Dermis blood vessel endothelial cell (primary cell): ENCODE measurements at places on chromosomes 11 and 22.

DNA sequence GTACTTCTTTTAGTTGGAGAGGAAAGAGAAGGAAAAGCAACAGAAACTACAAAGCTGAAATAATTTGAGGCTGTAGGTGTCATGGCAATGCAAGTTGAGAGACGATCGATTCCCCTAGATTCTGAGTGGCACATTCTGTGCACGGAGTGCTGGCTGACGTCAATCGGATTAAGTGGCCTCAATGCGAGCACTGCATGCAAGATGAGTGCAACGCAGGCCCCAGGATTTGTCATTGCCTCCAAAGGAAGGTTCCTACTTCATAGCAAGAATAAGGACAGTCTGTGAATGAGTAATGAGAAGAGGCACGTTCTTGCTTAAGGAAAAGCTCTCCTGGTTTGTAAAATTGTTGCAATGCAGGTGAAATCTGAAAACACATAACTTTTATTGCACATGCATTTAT, 892.4 kb downstream of the KCNA4 start:
- DNase-seq: no peak

- DNase-seq: no peak
These were observed 49.8 kb upstream of the CYP2D6 start for GRCh38 chr22:42180349-42180842.

GRCh38 chr11:68939583-68940555, 36.2 kb downstream of the IGHMBP2 start:
- DNase-seq: peak; percentile 16

DNA sequence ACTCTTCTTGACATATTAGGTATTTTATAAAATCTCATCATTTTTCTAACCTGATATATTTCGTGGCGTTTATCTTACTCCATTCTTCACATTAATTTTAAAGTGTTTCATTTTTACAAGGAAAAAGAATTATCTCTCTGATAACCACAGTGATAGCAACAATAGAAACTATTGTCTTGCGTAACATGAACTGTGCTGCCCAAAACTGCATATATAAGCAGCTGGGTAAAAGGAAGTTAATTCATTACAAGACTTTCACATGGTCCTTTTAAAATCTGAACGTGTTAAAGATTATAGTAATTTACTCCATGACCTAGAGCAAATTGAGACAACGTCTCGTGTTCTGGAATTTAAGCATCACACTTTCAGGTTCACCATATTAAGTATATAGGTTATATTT, 210.4 kb upstream of the GRIA4 start:
- DNase-seq: no peak

DNA sequence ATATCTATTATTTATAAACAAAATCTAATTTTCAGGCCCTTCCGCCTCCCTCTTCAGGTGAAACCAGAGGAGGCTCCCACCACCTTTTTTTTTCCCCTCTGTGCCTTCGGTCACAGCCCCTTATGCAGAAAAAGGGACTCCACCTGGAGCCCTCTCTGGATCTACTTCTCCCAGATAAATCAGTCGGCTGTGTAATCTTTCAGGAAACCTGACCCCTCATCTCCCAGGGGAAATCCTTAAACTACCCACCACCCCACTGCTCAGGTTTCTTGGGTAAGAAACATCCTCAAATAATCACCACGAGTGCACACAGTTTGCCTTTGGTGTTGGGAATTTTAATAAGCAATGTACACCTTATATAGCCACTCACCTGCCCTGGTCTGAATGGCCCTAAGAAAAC, 104.2 kb downstream of the NAV2 start:
- DNase-seq: no peak

DNA sequence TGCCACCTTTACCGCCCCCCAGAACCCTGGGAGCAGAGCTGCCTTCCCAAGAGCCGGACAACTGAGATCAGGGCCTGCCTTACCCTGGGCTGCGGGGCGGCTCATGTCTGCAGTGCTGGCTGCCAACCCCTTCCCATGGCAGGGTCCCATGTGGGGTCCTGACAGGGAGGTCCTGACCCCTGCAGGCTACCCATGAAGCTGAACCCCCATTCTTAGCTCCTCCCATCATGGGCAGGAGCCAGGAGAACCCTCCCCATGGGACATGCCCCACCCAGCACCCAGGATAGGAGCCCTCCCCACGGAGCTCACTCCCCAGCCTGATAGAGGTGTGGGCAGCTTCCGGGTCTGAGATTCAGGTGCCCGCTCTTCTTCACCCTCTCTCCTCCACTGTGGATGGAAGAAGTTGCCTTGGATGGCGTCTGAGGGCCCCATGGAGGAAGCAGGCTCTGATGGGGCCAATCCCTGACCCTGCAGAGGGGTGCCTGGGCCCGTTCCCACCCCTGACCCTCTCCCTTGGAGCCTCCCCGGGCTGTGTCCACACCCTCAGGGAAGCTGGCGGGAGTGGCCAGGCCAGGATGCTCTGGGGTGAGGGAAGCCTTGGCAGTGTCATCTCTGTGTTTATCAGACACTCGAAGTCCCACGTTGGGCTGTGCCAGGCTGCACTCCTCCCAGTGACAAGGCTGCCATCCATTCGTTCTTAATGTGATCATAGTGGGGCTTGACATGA, 1508.2 kb downstream of the BRD1 start:
- DNase-seq: no peak

- no peak for DNase-seq
These were observed 9.4 kb downstream of the PIM3 start for GRCh38 chr22:49969751-49970527.

DNA sequence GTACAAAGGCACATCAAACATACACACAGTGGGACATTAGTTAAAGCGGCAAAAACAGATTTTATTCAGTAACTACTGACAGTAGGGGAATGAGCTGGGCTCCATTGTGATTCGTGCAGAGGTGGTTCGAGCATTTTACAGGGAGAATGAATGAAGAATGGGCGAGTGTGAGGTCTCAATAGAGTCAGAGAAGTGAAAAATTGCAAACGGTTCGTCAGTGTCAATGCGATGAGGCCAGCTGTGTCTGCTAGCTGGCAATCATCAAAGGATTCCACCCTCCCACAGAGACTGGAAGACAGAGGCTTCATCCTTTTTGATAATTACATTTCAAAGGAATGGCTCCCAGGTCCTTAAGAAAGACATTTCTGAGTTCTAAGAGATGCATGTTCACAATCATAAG, 17.4 kb downstream of the OR4D9 start:
- no peak for DNase-seq

GRCh38 chr11:68933605-68934320, 30.1 kb downstream of the IGHMBP2 start:
- DNase-seq: no peak

DNA sequence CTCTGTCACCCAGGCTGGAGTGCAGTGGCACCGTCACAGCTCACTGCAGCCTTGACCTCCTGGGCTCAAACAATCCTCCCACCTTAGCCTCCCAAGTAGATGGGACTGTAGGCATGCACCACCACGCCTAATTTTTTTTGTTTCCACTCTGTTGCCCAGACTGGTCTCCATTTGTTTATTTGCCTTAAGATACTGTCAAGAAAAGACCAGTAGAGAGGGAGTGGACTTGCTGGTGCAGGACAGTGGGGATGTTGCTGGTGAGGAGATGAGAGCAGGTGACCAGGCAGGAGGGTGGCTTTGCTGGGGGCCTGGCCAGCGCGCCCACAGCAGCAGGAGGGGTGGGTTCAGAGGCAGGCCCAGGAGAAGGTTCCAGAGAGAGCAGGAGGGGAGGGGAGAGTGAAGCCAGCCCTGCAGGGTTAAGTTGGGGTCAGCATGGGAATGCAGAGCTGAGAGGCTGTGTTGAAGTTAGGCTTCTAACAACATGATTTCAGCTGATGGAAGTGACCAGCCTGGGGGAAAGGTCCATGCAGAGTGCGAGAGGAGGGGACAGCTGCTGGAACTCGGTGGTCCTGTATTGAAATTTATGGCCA, 35.8 kb downstream of the NADSYN1 start:
- no peak for DNase-seq

GRCh38 chr11:35380603-35381002, 38.8 kb downstream of the SLC1A2 start:
- no peak for DNase-seq

DNA sequence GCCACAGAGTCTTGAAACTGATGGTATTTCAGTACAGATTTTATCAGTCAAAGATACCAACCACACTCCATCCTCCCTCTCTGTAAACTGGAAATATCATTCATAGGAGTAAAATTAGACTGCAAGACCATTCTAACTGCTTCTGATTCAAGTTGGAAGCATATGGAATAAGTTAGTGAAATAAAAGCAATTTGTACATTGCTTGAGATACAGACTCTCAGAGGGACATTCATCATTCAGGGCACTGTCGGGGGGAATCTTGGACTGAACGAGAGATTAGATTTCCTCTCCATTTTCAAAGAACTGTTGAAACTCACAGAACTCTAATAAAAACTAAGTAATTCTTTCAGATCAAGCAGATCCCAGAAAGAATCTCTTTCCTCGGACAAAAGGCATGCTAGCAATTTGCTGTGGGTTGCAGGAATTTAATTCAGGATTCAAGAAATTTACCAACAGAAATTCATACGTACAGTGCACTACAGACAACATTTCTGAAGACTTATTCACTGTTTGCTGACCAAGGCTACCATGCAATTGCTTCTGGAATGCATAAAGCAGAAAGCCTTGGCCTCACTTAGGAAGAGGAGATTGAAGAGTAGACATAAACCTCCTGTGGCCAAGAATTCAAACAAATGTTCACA, 34.1 kb downstream of the PAMR1 start:
- DNase-seq: no peak

DNA sequence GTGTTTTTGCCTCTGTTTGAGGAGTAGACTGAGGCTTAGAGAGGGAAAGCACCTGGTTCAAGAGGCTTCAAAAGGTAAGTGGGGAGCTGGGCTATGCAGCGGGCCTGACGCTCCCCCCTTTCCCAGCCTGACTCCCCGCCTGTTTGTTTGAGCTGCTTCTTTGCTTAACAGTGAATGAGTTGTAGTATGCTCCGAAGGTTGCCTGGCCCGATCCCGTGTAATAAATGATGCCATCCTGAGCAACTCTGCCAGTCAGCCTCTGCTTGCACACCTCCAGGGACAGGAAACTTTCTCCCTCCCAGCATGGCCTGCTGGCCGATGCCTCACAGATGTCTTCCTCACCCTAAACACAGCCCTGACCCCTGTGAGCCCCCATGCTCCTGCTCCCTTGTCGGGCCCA, 45.5 kb upstream of the TTLL12 start:
- DNase-seq: no peak

DNA sequence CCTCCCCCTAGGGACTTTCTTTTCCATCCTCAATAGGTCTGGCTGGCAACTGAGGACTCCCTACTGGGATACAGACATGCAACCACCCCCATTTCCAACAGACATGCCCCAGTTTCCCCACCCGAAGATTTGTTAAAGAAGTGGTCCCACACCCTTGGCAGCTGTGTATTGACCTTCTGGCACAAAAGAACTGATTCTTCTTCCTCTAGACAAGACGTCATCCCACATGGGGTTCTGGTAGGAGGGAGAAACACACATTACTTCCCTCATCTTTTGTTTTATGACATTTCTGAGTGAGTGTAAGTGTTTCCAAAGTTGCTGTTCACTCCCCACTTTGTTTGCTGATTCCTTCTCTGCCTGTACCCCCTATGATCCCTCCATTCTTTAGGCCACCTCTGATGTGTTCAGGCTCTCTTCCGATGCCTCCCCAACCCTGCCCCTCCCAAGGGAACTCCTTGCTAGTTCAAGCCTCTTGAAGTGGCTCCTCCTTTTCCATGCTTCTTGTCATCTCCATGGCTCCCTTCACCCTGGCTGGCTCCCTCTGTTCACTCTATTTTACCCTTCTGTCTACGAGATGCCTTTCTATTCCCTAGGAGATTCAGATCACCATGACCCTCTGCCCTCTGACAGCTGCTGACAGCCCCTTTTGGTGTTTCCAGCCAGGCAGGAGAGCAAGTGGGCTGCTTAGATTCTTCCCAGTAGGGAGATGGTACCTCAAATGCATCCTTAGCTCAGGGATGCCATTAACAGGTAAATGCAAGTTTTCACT, 4.3 kb downstream of the KIRREL3 start:
- DNase-seq: no peak

DNA sequence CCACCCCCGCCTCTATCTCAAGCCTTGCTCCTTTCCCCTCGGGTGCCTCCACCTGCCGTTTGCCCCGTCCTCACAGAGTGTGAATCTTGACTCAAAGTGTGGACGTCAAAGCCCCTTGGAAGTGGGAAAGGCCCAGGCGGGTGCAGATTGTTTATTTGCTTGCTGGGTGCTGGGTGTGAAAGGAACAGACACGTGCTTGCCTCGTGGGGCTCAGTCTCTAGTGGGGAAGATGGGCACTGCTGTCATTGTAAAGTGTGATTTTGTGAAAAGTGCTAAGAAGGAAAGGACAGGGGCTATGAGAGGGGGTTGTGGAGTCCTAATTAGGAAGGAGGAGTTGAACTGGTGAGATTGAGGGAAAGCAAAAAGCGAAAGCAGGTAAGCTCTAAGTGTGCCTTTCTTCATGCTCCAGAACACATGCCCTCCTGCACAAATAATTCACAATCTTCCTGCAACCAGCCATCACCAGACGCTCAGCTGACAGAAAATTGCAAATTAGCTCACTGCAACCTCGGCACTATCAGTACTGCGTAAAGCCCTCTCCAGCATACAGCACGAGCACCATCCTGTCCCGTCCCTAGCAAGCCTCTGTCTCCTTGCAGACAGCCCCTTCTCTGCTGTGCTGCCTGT, 9.7 kb upstream of the GCAT start:
- DNase-seq: no peak
